ENCODE measurements at places on chromosomes 13 and 19.

GRCh38 chr13:46388308-46388707, 1.3 kb upstream of the RUBCNL start:
- no peak for DNase-seq

GRCh38 chr13:40146063-40146462, 490.6 kb downstream of the COG6 start:
- DNase-seq, result no peak

DNA sequence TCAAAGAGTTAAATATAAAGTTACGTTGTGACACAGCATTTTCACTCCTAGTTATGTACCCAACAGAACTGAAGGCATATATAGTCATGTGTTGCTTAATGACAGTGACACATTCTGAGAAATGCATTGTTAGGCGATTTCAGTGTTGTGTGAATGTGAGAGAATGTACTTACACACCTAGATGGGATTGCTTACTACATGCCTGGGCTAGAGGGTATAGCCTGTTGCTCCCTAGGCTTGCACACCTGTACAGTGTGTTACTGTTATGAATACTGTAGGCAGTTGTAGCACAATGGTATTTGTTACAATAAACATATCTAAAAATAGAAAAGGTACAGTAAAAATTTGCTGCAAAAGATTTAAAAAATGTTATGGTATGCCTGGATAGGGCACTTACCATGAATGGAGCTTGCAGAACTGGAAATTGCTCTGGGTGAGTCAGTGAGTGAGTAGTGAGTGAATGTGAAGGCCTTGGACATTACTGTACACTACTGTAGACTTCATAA, 89.2 kb downstream of the DHRS12 start:
- DNase-seq, result peak; percentile 48

DNA sequence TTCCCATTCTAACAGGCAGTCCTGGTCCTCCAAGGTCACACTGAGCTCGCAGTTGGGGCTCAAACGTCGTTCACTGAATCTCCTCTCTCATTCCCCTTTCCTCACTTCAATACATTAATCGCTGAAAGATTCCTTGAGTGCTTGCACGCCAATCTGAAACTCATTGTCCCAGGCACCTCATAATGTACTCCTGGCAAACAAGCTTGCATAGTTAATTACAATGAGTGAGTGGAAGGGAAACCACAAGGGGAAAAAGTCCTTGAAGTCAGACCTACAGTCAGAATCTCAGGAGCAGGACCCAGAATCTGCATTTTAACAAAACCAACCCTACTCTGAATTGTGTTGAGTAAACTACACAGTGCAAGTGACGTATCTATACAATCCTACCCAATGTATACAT, 86.9 kb downstream of the CRYL1 start:
- DNase-seq, result no peak

DNA sequence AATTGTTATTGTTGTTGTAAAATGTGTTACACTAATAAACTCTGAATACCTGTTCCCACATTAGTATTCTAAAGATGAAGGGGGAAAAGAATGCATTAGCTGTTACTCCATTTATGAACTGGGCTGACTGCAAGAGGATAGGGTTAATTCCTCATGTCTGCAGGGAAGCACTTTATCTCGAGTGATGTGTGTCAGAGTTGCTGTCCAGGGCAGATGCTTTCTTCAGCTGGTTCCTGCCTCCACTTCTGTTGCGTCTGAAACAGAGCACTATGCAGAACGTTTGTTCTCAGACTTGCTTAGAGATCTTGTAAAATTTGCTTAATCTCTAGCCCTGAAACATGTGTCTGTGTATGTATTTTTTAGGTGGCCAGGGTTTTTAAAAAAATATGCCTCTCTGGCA, 318.8 kb downstream of the SPRY2 start:
- DNase-seq, result no peak

All from suppressor macrophage treated with lipopolysaccharide for 1 hour (primary cell).